ENCODE measurements at places on chromosomes 12 and 14.
A peak's percentile ranks its signal among the peaks of the same experiment; 100 is the strongest.

DNA sequence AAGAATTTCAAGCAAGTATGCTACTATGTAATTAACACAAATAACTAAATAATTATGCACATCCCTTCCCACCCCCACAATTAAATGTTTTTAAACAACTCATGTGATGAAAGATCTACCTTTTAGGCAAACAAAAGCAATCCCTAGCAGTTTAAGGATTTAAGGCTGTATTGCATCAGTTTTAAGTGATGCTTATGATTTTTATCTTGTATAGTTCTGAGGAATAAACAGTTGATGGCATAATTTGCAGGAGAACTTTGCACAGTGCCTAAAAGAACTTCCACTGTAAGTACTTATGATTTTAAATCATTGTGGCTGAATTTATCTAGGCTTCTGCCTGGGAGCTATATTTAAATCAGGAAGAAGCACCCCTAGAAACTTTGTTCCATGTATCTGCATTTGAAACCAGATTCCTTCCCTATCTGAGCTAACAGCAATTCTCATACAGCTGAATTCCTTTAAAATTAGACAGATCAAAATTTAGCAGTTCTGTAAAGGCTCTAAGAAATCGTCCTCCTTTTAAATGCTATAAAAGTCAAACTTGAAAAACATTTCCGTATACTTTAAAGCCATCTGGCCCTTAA is 388.6 kb downstream of the BCAT1 start:
- H3K4me1 ChIP-seq, result peaks cover 12% of the 10 kb centered on the region
- peaks cover 8% of the 10 kb centered on the region for H3K36me3 ChIP-seq
- peaks cover 73% of the 10 kb centered on the region for H3K27me3 ChIP-seq
- peak overlapping the region; percentile 15 for H3K4me3 ChIP-seq

DNA sequence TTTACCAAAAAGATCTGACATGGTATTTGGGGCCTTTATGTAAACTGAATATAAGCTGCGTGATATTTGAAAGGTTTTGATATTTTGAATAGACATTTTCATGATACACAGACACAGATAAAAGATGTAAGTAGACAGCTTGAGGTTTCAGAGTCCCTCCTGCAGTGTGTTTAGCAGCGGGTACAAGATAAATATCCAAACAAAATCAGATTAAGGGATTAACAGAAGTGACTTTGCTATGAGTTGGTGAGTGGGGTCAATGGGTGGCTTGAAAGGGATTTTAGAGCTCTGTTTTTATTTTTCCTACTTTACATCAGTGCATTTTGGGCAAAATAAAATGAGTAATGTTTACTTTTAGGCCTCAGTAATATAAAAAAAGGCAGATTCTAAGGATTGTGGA is 84.1 kb downstream of the IGF1 start:
- DNase-seq, result no peak
- no peak overlapping the region for H3K4me3 ChIP-seq
- no peaks in the 10 kb centered on the region for H3K4me1 ChIP-seq
- H3K27me3 ChIP-seq, result no peaks in the 10 kb centered on the region

GRCh38 chr12:50642761-50643160 is 121.1 kb upstream of the ATF1 start:
- H3K36me3 ChIP-seq, result peaks cover 2% of the 10 kb centered on the region
- DNase-seq, result no peak
- no peaks in the 10 kb centered on the region for H3K27me3 ChIP-seq
- peaks cover 3% of the 10 kb centered on the region for H3K4me1 ChIP-seq
- H3K4me3 ChIP-seq, result no peak overlapping the region
- H3K27ac ChIP-seq, result peak overlapping the region; percentile 68

DNA sequence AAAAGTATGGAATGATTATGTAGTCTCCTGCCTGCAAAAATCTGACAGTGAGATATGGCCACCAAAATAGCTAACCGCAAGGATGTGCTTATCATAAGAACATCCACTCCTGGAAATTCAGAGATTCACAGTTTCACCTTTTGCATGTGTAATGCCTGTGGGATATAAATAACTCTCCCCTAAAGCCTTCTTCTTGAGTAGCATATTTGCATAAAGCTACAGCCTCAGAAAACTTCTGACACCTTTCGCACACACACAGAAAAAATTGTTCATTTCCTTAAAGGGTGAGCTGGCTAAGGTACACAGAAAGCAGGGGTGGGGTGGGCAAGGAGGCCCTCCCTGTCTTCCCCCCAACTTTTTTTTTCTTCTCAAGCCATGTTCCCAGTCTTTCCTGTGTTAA is 3.1 kb upstream of the IGF1 start:
- no peaks in the 10 kb centered on the region for H3K36me3 ChIP-seq
- H3K4me1 ChIP-seq, result peaks cover 3% of the 10 kb centered on the region
- DNase-seq, result no peak
- no peak overlapping the region for H3K4me3 ChIP-seq
- H3K27ac ChIP-seq, result peak overlapping the region; percentile 47

DNA sequence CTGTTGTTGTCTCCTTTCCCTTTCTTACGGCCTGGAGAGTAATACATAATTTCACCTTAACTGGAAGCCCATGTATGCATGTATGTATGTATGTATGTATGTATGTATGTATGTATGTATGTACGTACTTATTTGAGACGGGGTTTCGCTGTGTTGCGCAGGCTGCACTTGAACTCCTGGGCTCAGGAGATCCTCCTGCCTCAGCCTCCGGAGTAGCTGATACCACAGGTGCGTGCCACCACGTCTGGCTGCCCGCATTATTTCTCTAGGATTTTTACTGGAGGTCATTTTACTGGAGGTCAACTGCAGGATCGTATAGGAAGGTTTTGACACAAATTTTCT is 644 bp upstream of the OS9 start:
- peaks cover 3% of the 10 kb centered on the region for H3K36me3 ChIP-seq
- H3K27ac ChIP-seq, result no peak overlapping the region
- H3K27me3 ChIP-seq, result peaks cover 11% of the 10 kb centered on the region
- H3K4me3 ChIP-seq, result no peak overlapping the region
- no peak for DNase-seq

- peak; percentile 20 for DNase-seq
- H3K4me3 ChIP-seq, result peak overlapping the region; percentile 62
- peak overlapping the region; percentile 67 for H3K27ac ChIP-seq
- peaks cover 8% of the 10 kb centered on the region for H3K4me1 ChIP-seq
Observed at GRCh38 chr12:13211859-13212664, 15.5 kb downstream of the EMP1 start.

- H3K4me1 ChIP-seq, result no peaks in the 10 kb centered on the region
- peaks cover 3% of the 10 kb centered on the region for H3K36me3 ChIP-seq
- no peak overlapping the region for H3K4me3 ChIP-seq
- no peak for DNase-seq
Observed at GRCh38 chr14:88063811-88064210, 58.9 kb downstream of the GPR65 start.

GRCh38 chr12:126761420-126761819 is 1505.5 kb upstream of the TMEM132C start:
- peaks cover 5% of the 10 kb centered on the region for H3K36me3 ChIP-seq
- H3K4me3 ChIP-seq, result no peak overlapping the region
- no peak for DNase-seq
- H3K27ac ChIP-seq, result no peak overlapping the region
- H3K4me1 ChIP-seq, result peaks cover 3% of the 10 kb centered on the region

DNA sequence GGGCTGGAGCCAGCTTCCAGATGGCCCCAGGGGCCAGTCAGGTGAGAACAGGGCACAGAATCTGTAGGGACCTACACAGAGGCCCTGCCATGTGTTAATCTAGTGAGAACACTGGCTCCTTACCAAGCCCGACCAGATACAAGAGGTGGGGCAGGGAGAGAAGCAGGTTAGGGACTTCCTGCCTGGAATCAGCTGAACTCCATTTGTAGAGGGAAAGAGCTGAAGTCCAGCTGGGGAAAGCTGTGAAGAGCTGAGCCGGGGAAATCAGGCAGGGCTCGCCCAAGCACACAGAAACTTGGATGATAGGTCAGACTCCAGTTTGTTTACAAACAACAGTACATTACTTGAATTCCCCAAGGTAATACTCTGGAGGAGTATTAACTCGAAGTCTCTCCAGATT is 46.7 kb downstream of the PTGER2 start:
- no peaks in the 10 kb centered on the region for H3K36me3 ChIP-seq
- no peaks in the 10 kb centered on the region for H3K27me3 ChIP-seq
- H3K27ac ChIP-seq, result no peak overlapping the region

- H3K4me3 ChIP-seq, result peak overlapping the region; percentile 93
- H3K4me1 ChIP-seq, result peaks cover 15% of the 10 kb centered on the region
- no peaks in the 10 kb centered on the region for H3K36me3 ChIP-seq
- H3K27ac ChIP-seq, result peak overlapping the region; percentile 74
- H3K27me3 ChIP-seq, result no peaks in the 10 kb centered on the region
Observed at GRCh38 chr12:122423258-122424165, 1.0 kb upstream of the CLIP1 start.

GRCh38 chr12:89156340-89156739 is 196.0 kb downstream of the DUSP6 start:
- no peaks in the 10 kb centered on the region for H3K36me3 ChIP-seq
- H3K4me3 ChIP-seq, result no peak overlapping the region
- H3K27ac ChIP-seq, result peak overlapping the region; percentile 43
- peaks cover 6% of the 10 kb centered on the region for H3K27me3 ChIP-seq

DNA sequence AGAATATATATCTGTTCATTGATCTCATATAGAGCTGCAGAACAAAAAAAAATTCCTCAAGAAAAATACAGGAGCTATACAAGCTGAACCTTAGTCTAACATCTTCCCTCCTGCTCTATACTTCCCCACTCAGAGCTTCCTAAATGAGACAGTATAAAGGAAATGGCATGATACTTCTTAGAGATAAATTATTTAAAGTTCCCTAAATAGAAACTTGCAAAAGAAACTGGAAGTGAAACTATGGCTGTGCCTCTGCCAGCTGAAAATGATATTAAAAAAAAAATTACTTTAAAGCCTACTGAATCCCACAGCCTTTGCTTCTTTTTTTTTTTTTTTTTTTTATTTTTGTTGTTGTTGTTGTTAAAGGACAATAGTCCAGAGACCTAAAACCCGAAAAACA is 11.6 kb upstream of the NEK9 start:
- DNase-seq, result no peak
- H3K36me3 ChIP-seq, result peaks cover 10% of the 10 kb centered on the region
- peaks cover 35% of the 10 kb centered on the region for H3K4me1 ChIP-seq
- H3K27ac ChIP-seq, result peak overlapping the region; percentile 86
- no peak overlapping the region for H3K4me3 ChIP-seq

DNA sequence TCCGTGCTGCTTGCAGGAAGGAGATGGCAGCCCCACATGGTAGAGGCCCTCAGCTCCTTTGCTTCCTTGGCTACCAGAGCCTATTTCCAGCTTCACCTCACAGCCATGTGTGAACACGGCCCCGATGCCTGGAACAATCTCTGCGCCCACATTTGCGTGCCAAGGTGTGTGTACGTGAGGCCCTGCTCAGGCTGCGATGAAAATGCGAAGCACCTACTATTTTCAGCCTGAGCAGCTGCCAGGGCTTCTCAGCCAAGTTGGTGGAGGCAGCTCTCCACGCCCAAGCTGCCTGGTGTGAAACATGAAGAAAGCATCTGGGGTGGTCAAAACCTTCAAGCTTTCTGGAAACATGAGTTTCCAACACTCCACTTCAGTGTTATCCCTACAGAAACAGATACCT is 177.8 kb upstream of the EGLN3 start:
- peaks cover 2% of the 10 kb centered on the region for H3K4me1 ChIP-seq
- DNase-seq, result no peak
- H3K27me3 ChIP-seq, result peaks cover 4% of the 10 kb centered on the region

GRCh38 chr14:22540811-22541360 is 48.1 kb downstream of the DAD1 start:
- no peak for DNase-seq
- peaks cover 27% of the 10 kb centered on the region for H3K36me3 ChIP-seq
- peak overlapping the region; percentile 94 for H3K4me3 ChIP-seq
- peaks cover 87% of the 10 kb centered on the region for H3K4me1 ChIP-seq

DNA sequence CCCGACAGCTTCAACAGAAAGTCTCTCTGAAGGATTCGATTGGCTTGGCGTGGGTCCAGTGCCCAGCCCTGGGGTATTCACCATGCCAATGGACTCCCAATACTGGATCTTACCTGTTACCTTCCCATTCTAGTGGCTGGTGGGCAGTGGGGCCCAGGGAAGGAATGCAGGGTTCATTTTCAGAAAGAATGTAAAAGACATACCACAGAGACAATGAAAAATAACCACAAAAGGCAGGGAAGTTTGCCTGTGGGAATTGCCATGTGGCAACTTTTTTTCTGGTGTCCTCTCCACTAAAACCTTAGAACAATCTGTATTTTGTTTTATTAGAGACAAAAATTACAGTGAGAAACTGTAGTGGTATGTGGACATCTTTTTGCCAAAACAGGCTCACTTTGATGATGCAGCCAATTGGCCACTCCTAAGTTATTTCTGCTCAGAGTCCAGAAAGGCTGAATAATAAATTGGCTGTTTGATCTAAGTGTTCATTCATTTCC is 55.2 kb downstream of the PTGER2 start:
- H3K27me3 ChIP-seq, result no peaks in the 10 kb centered on the region
- DNase-seq, result no peak
- peaks cover 4% of the 10 kb centered on the region for H3K4me1 ChIP-seq
- no peak overlapping the region for H3K27ac ChIP-seq
- no peaks in the 10 kb centered on the region for H3K36me3 ChIP-seq
